ENCODE measurements at places on chromosomes 1 and 21.

- no peak for DNase-seq
Measured at GRCh38 chr1:111618081-111618480, 1.5 kb upstream of the RAP1A start.

DNA sequence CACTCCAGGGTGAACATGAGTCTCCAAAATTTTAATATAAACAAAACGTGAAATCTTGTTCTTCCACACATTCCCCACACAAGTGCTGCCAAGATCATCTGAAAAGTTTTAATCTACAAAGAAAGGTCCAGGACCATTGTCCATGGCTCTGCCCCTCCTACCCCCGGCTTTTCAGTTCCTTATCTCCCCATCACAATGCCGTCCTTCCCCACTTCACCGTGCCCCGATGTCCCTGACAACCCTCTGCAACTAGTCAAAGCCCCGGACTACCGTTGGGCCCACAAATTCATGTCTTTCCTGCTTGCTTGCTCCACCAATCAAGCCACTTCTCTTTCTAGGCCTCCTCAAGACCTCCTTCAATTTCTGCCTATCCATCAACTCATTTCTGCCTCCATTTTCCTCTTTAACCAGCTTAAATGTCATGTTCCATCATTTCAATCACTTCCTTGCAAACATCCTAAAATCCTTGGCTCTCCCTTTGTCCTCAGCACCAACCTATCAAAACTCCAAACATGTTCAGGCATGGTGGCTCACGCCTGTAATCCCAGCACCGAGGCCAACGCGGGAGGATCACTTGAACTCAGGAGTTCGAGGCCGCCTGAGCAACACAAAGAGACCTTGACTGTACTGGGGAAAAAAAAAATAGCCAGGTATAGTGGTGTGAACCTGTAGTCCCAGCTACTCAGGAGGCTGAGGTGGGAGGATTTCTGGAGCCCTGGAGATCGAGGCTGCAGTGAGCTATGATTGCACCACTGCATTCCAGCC is 14.0 kb upstream of the BMP8B start:
- DNase-seq, result no peak

- DNase-seq, result no peak
Measured at GRCh38 chr1:8687538-8687937, 129.9 kb downstream of the RERE start.

DNA sequence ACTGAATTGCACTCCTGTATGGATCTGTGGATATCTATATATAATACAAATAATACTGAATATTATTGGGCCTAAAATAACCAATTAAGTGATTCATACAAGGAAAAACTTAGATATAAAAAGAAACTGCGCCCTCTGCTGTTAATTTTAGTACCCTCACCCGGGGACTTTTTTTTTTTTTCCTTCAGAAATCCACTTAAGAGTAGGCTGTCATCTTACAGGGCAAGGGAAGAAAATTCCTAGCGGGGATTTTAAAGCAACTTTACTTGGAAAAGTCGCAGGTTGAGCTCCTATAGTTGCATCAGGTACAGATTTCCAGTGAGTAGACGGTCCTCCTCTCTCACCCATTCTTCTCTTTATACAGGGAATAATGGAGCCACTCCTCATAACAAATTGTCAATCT is 1.3 kb downstream of the NTNG1 start:
- no peak for DNase-seq

DNA sequence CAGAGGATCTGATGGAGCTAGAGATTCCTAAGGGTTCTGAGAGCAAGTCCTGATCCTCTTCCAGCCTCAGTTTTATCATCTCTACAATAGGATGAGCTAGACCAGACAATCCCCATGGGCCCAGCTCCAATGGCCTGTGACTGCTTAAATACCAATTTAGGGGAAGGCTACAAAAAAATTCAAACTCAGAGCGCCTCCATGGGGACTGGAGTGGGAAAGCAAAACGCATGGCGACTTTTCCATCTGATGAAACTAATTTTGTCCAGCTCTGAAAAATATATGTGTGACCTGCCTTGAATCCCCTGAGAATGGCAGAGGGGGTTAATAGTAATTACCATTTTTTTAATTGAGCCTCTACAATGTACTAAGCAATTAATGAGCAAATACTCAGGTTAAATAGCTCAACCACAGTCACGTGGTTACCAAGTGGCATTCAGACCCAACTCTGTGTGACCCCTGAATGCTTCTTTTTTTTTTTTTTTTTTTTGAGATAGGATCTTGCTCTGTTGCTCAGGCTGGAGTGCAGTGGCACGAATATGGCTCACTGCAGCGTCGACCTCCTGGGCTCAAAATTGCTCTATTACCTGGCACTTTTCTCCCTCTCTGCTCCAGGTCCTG is 8.4 kb downstream of the EXTL1 start:
- DNase-seq, result no peak

DNA sequence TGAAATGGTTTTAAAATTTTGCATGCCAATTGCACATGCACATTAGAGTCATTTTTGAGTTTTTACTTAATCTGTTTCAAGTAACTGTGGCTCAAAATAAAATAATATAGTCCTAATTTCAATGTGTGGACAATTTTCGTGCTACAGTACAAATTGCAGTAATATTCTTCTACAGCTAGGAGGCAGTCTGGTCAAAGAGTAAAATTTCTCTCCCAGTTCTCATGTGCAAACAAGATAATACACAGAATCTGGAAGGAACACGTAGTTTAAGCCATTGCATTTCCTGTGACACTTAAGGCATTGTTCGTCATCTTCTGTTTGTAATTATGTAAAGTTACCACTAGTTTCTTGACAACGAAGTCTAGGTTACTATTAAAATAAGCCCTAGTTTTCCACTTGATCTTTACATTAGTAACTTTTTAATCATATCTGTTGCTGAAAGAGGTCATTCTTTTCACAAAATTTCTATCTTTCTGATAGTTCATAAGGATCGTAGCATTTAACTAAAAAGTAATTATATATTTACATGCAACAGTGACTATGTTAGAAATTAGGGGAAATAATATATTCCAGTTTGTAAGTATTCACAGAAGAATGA is 28.9 kb downstream of the ODR4 start:
- peak; percentile 8 for DNase-seq

- DNase-seq, result no peak
Measured at GRCh38 chr1:112342558-112342957, 53.5 kb upstream of the CTTNBP2NL start.

DNA sequence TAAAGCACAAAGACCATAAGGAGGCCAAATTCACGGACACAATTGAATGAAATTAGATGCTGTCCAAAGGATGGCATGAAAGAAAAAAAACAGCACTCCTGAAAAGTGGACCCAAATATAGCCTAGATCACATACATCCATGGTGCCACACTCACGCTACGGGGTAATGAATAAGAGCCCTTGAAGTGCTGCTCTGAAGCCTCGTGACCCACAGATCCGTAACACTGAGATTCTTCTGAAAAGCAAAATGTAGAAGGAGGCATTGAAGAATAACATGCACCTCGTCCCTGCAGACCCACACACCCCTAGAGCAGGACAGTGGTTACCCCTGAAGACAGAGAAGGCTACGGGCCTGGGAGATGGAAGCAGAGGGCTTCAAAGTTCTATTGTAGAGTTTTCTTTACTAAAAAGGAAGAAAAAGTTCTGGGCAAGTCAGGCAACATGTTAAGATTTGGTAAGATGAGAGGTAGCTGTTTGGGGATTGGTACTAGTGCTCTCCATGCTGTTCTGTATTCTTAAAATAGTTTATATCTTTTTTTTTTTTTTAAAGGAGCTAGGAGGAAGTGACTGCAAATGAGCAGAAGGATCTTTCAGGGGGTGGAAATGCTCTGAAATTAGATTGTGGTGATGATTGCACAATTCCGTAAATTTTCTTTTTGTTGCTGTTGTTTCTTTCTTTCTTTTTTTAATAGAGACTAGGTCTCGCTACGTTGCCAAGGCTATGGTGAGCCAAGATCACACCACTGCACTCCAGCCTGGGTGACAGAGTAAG is 4.1 kb upstream of the ITGB2 start:
- no peak for DNase-seq

GRCh38 chr1:113793878-113794834 is 18.1 kb downstream of the RSBN1 start:
- no peak for DNase-seq

GRCh38 chr1:100582943-100583342 is 45.0 kb downstream of the GPR88 start:
- no peak for DNase-seq

- DNase-seq, result no peak
Measured at GRCh38 chr1:173469656-173470055, 7.5 kb upstream of the PRDX6 start.

DNA sequence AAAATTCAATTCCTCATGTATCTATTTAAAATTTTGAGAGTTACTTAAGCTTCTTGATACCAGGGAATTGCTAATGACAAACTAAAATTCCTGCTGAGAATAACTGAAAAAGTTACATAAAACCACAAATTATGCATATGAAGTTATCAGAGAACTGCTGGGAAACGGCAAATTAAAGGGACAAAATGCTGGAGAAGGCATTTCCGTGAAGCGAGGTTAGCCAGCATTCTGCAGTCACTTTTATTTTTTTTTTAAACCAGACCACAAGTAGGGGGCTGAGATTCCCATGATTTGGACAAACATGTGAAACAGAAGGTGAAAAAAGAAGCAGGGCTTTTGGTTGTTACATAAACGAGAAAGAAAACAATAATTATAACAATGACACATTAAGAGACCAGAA is 737.6 kb upstream of the CHRM3 start:
- no peak for DNase-seq

DNA sequence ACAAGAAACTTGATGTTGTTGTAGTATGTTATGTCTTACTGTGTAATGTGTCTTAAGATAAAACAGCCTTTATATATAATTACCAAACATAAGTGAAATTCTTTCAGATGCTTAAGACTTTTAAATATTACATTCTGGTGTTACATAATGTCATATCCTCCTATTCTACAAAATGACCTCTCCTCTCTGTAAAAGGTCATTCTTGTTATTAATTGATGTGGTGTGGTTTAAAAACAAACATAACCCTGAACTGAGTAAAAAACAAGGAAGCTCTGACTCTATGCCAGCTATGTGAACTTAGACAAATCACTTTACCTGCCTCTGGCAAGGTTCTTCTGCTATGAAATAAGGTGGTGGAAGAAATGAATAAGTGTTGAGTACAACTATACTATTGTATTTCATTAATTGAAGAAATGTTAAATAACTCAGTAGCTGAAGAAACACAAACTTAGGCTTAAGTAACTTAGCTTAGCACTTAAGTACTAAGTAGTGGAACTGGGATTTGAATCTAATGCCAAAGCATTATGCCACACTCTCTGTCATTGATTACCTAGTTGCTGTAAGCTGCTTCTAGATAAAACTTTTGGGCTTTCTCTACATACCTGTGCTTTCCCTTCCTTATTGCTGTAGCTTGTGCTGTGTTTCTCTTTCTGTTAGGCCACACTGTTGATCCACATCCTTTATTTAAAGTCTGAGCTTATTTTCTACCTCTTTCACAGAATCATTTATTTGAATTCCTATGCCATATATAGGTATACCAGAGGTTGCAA is 859 bp upstream of the ANGPTL1 start:
- DNase-seq, result no peak

DNA sequence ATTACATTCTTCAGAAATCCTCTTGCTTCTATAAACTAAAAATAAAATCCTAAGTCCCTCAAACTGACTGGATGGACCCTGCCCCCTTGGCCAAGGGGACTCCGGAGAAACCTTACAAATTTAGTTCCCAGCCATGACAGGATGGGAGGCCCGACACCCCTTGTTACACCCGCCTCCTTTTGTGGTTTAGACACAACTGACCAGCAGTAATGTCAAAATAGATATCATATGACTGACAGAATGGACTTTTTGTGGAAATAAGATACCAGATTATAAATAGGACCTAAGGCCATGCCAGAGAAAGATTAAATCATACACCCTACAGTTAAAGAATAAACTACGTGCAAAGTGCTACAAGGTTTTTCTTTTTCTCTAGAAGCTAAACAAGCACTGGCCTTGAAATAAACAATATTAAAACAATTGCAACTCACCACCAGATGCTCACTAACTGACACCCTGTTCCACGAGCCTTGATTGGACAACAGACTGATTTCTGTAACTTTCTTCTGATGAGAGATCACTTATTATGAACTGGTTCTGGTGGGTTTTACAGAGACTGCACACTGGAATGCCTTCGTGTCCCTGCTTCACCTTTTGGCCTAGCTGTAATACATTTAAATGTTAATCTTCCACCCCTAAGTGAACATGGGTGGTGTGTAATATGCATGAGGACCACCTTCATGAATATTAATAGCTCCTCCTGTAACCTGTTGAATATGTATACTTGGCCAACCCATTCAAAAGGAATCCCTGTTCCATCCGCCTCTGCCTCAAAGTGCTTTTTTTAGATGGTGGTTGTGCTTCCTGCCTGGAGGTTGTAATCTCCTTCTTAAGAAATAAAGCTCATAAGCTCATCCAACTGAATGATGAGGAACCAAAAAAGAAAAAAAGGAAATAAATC is 99.6 kb downstream of the ODF2L start:
- no peak for DNase-seq

DNA sequence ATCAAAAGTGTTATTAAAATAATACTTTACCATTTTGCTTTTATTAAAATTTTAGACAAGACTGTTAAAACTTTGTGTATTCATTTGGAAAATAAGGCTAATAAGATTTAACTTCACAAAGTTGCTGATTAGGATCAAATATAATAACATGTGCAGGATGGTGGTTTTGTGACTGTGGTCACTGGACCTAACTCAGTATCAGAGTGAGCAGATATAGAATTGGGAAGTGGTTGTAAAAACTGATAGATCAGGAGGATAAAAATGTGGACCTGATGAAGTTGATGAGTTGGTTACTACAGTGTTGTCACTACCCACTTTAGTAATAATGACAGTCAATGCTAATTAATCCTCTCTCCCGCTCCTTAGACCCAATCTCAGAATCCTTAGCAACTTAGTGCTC is 186.4 kb downstream of the AKT3 start:
- no peak for DNase-seq
